HFFc6 (cell line): ENCODE measurements at places on chromosomes 1 and 21. TPM values are rescaled to one million over a fixed set of nuclear protein-coding genes. Genes with fewer than 3 reads are reported as not detected.

DNA sequence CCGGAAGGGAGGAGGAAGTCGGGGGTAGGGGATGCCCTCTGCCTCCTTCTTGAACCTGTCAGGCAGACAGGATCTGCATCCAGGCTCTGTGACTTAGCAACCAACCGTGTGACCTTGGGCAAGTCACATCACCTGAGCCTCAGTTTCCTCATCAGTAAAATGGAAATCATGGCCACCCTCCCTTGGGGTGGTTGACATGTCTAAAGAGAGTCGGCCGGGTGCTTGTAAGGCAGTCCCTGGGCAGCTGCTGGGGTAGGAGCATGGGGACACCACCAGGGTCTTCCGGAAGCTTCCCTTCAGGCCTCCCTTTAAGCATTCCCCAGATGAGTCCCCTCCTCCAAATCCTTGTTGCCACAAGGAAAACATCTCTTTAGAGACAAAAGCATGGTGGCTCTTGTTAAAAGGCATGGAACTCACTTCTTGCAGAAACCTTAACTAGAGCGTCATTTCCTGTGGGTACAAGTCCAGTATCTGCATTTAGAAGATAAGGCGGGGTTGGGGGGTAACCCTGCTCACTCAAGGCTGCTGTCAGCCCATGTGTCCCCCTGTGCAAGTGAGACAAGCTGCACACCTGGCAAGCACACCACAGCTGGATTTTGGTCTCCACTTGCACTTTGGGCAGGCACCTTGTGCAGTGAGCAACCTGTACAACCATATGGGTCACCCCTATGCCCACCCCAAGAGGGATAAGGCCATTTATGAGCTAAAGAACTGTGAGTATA is 10.4 kb downstream of the CLCNKB start:
- no peaks in the 10 kb centered on the region for H3K36me3 ChIP-seq
- H3K27me3 ChIP-seq, result peaks cover 10% of the 10 kb centered on the region
- H3K4me1 ChIP-seq, result peaks cover 5% of the 10 kb centered on the region; the same call in 1 of the 2 replicates
- H3K27ac ChIP-seq, result no peak overlapping the region

The OR2M3 gene
- total RNA-seq, result 0.03 TPM in 1 of 2 replicates, not detected in the other

- H3K27ac ChIP-seq, result no peak overlapping the region
- H3K36me3 ChIP-seq, result peaks cover 14% of the 10 kb centered on the region
- H3K4me1 ChIP-seq, result no peaks in the 10 kb centered on the region
- DNase-seq, result no peak
- no peak overlapping the region for H3K4me3 ChIP-seq
Measured at GRCh38 chr1:218079347-218079746, 205.7 kb upstream of the RRP15 start.

GRCh38 chr1:180734366-180734765 is 102.5 kb downstream of the XPR1 start:
- H3K4me3 ChIP-seq, result no peak overlapping the region
- peaks cover 8% of the 10 kb centered on the region; the same call in 1 of the 2 replicates for H3K4me1 ChIP-seq
- H3K36me3 ChIP-seq, result peaks cover 27% of the 10 kb centered on the region
- DNase-seq, result no peak
- no peak overlapping the region for H3K27ac ChIP-seq

DNA sequence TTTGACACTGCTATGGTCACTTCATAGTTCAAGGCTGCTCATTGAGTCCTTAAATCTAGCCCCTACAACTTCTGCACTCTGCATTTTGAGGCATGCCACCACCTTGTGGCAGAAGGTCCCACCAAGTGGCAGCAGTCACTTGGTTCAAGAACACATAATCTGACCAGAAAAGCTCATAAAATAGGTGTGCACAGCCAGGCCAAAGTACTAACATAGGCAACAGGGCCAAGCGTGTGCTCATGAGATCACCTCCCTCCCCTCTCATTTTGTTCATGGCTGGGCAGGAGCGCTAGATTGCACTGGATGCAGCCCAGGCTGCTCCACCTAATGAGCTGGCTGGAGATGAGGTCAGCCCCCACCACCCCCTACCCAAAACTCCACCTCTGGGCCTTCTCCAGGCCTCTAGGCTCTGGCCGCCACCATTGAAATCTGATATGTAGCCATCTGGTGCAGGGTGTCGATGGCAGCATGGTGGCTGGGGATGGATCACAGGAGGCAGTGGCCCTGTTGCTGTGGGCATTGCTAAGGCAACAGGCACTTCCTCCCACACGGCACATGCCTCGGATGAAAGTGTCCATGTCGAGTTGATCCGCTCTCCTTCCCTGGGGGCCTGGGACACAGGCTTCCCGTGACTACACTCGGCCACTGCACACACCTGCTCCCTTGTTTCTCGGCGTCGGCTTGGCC is 193.2 kb downstream of the TRABD2B start:
- H3K27ac ChIP-seq, result no peak overlapping the region
- H3K4me3 ChIP-seq, result no peak overlapping the region
- peaks cover 6% of the 10 kb centered on the region for H3K27me3 ChIP-seq
- DNase-seq, result no peak
- no peaks in the 10 kb centered on the region for H3K36me3 ChIP-seq

- H3K27me3 ChIP-seq, result peaks cover 27% of the 10 kb centered on the region
- H3K4me3 ChIP-seq, result no peak overlapping the region
- H3K27ac ChIP-seq, result no peak overlapping the region
- H3K4me1 ChIP-seq, result no peaks in the 10 kb centered on the region
- H3K36me3 ChIP-seq, result no peaks in the 10 kb centered on the region
Measured at GRCh38 chr1:116340506-116341231, 32.4 kb upstream of the ATP1A1 start.

GRCh38 chr1:221203224-221204054 is 324.2 kb downstream of the HLX start:
- peaks cover 10% of the 10 kb centered on the region for H3K4me1 ChIP-seq
- no peaks in the 10 kb centered on the region for H3K27me3 ChIP-seq
- H3K27ac ChIP-seq, result no peak overlapping the region; the same call in 1 of the 2 replicates
- H3K4me3 ChIP-seq, result no peak overlapping the region
- H3K36me3 ChIP-seq, result no peaks in the 10 kb centered on the region

DNA sequence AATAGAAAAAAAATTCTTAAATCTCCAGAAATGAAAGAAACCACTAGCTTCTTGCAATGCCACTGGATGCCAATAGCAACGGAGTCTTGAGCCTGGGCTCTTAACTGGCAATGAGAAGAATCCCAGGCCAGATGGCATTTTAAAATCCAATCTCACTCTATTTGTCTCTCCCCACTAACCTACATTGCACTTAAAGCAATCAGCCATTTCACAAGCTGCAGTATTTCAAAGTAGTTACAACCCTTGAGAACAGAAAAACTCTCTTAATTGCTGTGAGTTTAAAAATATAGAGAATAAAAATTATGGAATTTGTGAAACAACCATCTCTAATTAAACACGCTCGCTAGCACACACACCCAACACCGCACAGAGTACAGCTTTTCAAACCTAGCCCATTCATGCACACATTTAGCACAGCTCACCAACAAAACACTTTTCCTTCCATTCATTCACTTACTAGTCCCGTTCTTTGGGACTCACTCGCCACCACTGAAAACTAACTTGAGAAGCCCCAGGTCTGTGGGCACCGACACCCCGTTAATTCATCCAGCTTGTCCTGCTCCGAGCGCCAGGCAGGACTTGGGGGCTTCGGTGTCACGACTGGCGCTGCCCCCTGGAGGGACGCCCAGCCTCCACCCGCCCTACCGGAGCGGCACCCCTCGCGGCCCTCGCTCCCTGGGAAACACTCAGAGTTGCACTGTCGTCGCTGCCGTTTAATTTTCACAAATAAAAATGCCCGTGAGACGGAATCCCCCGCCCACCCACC is 1.0 kb downstream of the DDAH1 start:
- peaks cover 39% of the 10 kb centered on the region for H3K27me3 ChIP-seq
- H3K4me3 ChIP-seq, result peak overlapping the region; percentile 89
- peaks cover 85% of the 10 kb centered on the region for H3K4me1 ChIP-seq
- H3K27ac ChIP-seq, result peak overlapping the region; percentile 82

The ASPM gene
- 18.4 to 45.5 TPM (median 35.5 TPM) in 3 replicates for total RNA-seq

The PAQR6 gene
- 0.43 to 0.58 TPM (median 0.45 TPM) in 3 replicates for total RNA-seq

DNA sequence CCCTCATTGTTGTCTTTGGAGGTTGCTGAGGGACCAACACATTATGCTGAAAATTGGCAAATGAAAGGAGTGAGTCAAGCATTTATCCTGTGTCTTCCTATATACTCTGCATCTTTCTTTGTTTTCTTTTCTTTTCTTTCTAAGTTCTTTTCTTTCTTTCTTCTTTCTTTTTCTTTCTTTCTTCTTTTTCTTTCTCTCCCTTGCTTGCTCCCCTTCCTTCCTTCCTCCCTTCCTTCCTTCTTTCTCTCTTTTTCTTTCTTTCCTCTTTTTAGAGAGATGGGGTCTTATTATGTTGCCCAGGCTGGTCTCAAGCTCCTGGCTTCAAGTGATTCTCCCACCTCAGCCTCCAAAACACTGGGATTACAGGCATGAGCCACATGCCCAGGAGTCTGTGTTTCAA is 28.3 kb upstream of the COX20 start:
- no peaks in the 10 kb centered on the region for H3K4me1 ChIP-seq
- no peaks in the 10 kb centered on the region for H3K36me3 ChIP-seq
- no peak overlapping the region for H3K27ac ChIP-seq
- DNase-seq, result no peak
- no peak overlapping the region for H3K4me3 ChIP-seq

The CYP4B1 gene
- total RNA-seq, result not detected in 2 replicates

The NOS1AP gene
- total RNA-seq, result 0.27 to 0.51 TPM (median 0.48 TPM) in 3 replicates

DNA sequence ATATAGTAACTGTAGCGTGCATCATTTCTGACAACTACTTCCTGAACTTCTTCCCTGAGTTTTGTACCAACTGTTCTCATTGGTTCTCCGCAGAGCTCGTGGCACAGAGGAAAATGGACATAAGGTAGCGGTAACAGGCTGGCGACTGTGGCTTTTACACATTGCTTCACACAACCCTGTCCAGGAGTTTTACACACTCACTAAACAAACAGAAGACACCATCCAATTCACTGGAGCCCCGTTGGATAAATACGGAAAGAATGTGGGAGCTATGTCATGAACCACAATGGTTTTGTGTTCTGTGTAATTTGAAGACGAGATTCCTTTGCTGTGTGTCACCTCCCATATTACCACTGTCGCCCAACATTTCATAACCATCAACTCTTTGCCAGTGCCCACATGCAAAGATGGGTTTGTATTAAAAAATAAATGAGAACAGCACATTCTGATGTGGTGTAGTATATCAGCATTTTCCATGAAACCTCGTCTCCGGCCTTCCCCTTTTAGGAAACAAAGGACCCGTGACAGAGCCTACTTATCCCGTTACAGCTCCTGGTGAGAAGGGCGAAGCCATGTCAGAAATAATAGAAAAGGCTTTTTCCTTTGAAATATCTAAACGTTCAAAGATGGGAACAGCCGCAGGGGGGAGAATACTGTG is 47.4 kb upstream of the ENAH start:
- peaks cover 26% of the 10 kb centered on the region for H3K4me1 ChIP-seq
- peak; percentile 99 for DNase-seq
- H3K27me3 ChIP-seq, result no peaks in the 10 kb centered on the region
- H3K27ac ChIP-seq, result peak overlapping the region; percentile 92
- peaks cover 4% of the 10 kb centered on the region; the same call in 1 of the 2 replicates for H3K36me3 ChIP-seq

GRCh38 chr1:27220096-27220495 is 14.3 kb upstream of the WDTC1 start:
- H3K27ac ChIP-seq, result no peak overlapping the region
- H3K4me3 ChIP-seq, result no peak overlapping the region

- H3K4me3 ChIP-seq, result no peak overlapping the region
- H3K27me3 ChIP-seq, result no peaks in the 10 kb centered on the region
- no peak overlapping the region; the same call in 1 of the 2 replicates for H3K27ac ChIP-seq
- H3K36me3 ChIP-seq, result no peaks in the 10 kb centered on the region
Measured at GRCh38 chr1:71650119-71650518, 569.3 kb upstream of the ZRANB2 start.

GRCh38 chr21:39009587-39010225 is 173.5 kb downstream of the PSMG1 start:
- no peak overlapping the region for H3K27ac ChIP-seq
- H3K27me3 ChIP-seq, result peaks cover 3% of the 10 kb centered on the region; the same call in 1 of the 2 replicates
- H3K4me1 ChIP-seq, result peaks cover 9% of the 10 kb centered on the region
- no peak for DNase-seq

The SEMA4A gene
- total RNA-seq, result 0.48 to 1.0 TPM (median 0.79 TPM) in 3 replicates

GRCh38 chr1:221708076-221708571 is 33.8 kb downstream of the DUSP10 start:
- no peak for DNase-seq
- H3K27me3 ChIP-seq, result peaks cover 2% of the 10 kb centered on the region
- H3K4me3 ChIP-seq, result no peak overlapping the region

The NCAM2 gene
- 2.6 and 7.8 TPM in 2 replicates for total RNA-seq

GRCh38 chr1:14768582-14769304 is 170.3 kb downstream of the KAZN start:
- H3K4me3 ChIP-seq, result no peak overlapping the region
- DNase-seq, result no peak
- peaks cover 3% of the 10 kb centered on the region for H3K27me3 ChIP-seq
- H3K36me3 ChIP-seq, result no peaks in the 10 kb centered on the region

DNA sequence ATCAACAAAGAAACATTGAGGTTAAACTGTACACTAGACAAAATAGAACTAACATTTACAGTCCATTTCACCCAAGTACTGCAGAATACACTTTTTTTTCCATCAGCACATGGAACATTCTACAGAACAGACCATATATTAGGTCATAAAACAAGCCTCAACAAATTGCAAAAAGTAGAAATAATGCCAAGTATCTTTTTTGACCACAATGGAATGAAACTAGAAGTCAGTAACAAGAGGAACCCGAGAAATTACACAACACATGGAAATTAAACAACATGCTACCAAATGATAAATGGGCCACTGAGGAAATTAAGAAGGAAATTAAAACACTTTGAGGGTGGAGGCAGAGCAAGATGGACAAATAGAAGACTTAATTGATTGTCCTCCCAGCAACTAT is 8.4 kb upstream of the C1orf185 start:
- H3K27ac ChIP-seq, result no peak overlapping the region
- H3K4me1 ChIP-seq, result no peaks in the 10 kb centered on the region
- no peaks in the 10 kb centered on the region for H3K36me3 ChIP-seq
- peaks cover 16% of the 10 kb centered on the region for H3K27me3 ChIP-seq

- peaks cover 1% of the 10 kb centered on the region; the same call in 1 of the 2 replicates for H3K27me3 ChIP-seq
- no peak overlapping the region for H3K4me3 ChIP-seq
- no peaks in the 10 kb centered on the region for H3K36me3 ChIP-seq
- H3K27ac ChIP-seq, result no peak overlapping the region
Measured at GRCh38 chr1:233355841-233356704, 28.5 kb downstream of the MAP3K21 start.

DNA sequence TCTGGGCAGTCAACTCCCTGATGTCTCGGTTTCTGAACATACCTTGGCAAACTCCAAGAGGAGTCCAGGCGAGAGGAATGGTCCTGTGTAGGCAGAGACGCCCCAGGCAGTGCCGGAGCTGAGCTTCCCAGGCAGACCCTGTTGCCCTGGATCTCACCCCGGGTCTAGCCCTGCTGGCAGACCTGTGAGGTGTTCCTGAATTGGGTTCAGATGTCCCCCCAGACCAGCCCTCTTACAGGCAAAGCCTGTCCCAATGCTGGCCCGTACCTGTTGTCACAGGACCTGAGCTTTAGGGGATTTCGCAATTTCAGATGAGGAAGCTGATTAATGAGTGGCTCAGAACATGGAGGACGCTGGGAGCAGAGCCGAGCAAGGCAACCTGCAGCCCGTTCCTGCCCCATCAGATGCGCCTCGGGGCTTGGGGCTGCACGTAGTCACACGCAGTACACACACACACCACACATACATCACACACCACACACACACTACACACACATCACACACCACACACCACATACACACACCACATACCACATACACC is 38.5 kb upstream of the PDE9A start:
- H3K36me3 ChIP-seq, result 0 out of 2 replicates have a peak, but pooled peaks cover 13% of the 10 kb centered on the region
- no peak for DNase-seq
- H3K27me3 ChIP-seq, result peaks cover 2% of the 10 kb centered on the region
